Caudate nucleus (tissue), 63 donors: ENCODE measurements at places on chromosomes 16 and 17.
A peak's percentile ranks its signal among the peaks of the same experiment; 100 is the strongest.

DNA sequence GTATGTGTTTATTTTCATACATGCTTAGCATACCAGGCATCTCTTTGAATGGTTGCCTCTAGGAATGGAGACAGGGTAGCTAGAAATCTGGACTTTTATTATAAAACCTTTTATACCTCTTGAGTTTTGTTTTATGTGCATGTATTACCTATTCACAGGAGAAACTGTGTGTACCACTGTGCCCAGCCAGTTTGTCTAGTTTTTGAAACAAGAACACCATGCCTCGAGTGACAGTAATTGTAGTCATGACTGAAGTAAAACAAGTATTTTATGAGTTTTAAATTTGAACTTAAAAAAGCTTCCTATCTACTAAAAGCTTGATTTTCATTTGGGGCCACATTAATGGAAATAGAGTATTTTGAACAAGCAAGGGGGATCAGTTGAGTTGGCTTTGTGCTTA, 57.4 kb downstream of the SNTB2 start:
- no peak for DNase-seq

GRCh38 chr17:80380555-80381002, 34.4 kb upstream of the ENDOV start:
- DNase-seq = no peak

- no peak for DNase-seq
These were observed 24.5 kb downstream of the GPR142 start for GRCh38 chr17:74391771-74392170.

DNA sequence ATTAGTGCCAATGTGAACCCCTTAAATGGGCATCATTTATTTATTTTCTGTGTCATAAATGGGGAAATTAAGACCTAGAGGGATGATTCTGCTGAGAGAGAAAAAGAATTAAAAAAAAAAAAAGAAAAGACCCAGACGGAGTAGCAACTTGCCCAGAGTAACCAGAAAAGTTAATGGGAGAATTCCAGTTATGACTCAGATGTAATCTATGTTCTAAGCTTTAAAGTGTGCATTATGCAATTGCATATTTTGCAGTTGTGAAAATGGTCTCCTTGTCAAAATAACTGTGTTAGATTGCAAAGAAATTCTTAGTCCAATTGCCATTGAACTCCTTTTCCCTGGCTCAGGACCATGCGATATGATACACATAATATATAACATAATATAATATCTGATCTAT, 38.6 kb upstream of the TBX2 start:
- no peak for DNase-seq

GRCh38 chr17:78349891-78350642, 9.8 kb downstream of the SOCS3 start:
- DNase-seq = no peak

- DNase-seq = no peak
These were observed 54.8 kb downstream of the TOM1L2 start for GRCh38 chr17:17917394-17917793.

GRCh38 chr17:67718325-67718941, 697 bp downstream of the NOL11 start:
- peak; percentile 37 for DNase-seq

GRCh38 chr17:60391471-60392041, 377 bp downstream of the USP32 start:
- DNase-seq = no peak

GRCh38 chr16:4904108-4904941, 32.6 kb downstream of the PPL start:
- DNase-seq = no peak

- no peak for DNase-seq
These were observed 208.9 kb downstream of the CDH13 start for GRCh38 chr16:82835487-82836155.

DNA sequence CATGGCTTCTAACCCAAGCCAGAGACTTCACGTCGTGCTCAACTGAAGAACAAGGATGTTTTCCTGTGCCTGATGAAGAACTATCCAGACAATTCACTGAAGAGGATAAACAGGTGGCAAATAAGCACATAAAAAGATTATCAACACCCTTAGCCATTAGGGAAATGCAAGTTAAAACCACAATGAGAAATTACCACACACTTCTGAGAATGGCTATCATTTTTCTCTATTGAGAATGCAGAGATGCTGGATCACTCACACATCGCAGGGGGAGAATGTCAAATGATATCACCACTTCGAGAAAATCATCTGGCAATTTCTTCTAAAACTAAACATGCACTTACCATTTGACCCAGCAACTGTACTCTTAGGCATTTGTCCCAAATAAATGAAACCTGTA, 162.8 kb downstream of the IRX3 start:
- no peak for DNase-seq

- DNase-seq = no peak
These were observed 23.9 kb downstream of the HSD11B2 start for GRCh38 chr16:67454852-67455251.

DNA sequence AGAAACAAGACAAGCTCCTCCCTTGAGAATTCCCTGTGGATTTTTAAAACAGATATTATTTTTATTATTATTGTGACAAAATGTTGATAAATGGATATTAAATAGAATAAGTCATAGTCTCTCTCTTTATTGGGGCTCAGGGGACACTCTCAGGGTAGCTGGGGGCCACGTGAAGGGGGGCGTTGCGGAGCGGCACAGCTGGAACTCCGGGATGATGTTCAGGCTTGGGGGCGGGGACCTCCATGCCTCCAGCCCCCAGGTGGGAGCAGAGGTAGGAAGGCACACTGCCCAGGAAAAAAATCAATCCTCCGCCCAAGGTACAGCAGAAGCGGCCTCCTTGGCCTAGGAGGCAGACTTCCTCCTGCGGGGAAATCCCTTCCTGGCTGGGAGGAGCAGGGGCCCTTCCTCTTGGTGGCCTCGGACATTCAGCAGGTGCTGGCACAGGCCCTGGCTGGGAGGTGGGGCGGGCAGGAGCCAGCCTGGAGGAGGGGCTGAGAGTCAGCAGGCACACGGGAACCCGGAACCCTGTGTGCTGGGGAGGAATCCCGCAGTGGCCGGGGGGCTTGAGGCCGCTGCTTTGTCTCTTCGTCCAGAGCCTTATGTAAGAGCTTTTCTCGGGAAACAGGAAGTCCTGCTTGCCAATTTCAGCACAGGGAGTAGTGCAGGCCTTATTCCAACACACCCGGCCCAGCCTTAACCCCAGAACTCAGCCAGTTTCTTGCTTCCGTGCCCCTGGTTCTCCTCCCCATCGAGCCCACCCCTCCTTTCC, 591 bp upstream of the TNFSF13 start:
- DNase-seq = no peak

GRCh38 chr16:83306961-83307593, 500.7 kb upstream of the HSBP1 start:
- no peak for DNase-seq

GRCh38 chr16:13883881-13884280, 36.1 kb upstream of the ERCC4 start:
- no peak for DNase-seq

GRCh38 chr16:50257876-50258275, 8.5 kb upstream of the ADCY7 start:
- DNase-seq = no peak

DNA sequence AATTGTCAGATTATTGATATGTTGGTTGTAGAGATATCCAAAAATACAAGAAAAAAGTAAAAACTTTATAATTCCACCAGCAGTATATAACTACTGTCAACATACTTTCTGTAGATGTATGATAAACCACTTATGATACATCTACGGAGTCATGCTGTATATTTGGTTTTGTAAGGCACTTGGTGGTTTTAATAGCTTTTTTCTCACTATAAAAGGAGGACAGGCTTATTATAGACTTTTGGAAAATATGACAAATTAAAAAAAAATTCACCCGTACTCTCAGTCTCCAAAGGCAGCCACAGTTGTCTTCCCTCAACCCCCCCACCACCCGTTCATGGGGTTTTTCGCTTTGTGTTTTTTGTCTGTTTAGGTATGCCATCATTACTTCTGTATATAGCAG, 14.8 kb downstream of the RAI1 start:
- no peak for DNase-seq

- DNase-seq = no peak
These were observed 18.2 kb downstream of the PCTP start for GRCh38 chr17:55768936-55769624.

DNA sequence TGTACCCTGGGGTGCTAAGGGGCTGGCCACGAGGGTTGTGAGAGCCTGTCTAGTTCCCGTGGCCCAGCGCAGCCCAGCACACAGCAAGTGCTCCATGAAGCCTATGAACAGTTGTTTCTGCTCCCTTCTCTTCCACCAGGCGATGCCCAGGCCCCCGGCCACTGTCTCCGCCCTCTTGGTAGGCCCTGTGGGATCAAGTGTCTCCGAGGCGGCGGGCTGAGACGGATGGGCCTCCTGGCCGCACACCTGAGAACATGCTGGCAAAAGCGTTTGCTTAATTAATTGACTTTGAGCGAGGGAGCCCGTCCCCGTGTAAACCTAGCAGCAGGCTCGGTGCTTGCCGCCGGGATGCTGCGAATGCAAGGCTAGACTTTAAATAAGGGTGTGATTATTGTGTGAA, 129.7 kb upstream of the GSE1 start:
- DNase-seq = no peak

- no peak for DNase-seq
These were observed 50.3 kb upstream of the TOX3 start for GRCh38 chr16:52597073-52597771.

DNA sequence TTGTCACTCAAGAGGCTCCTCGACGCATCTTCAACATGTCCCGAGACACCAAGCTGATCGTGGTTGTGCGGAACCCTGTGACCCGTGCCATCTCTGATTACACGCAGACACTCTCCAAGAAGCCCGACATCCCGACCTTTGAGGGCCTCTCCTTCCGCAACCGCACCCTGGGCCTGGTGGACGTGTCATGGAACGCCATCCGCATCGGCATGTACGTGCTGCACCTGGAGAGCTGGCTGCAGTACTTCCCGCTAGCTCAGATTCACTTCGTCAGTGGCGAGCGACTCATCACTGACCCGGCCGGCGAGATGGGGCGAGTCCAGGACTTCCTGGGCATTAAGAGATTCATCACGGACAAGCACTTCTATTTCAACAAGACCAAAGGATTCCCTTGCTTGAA, 101.0 kb downstream of the HS3ST2 start:
- DNase-seq = no peak

GRCh38 chr17:76929601-76930000, 61.4 kb downstream of the MGAT5B start:
- no peak for DNase-seq

GRCh38 chr16:30609002-30609925, 925 bp downstream of the ZNF689 start:
- no peak for DNase-seq

- DNase-seq = no peak
These were observed 12.1 kb downstream of the CA5A start for GRCh38 chr16:87924041-87924810.

- no peak for DNase-seq
These were observed 97.6 kb downstream of the C16orf78 start for GRCh38 chr16:49471038-49471727.

GRCh38 chr17:64540118-64540776, 33.5 kb downstream of the CEP95 start:
- DNase-seq = no peak

GRCh38 chr17:17018612-17019429, 23.4 kb upstream of the MPRIP start:
- no peak for DNase-seq

DNA sequence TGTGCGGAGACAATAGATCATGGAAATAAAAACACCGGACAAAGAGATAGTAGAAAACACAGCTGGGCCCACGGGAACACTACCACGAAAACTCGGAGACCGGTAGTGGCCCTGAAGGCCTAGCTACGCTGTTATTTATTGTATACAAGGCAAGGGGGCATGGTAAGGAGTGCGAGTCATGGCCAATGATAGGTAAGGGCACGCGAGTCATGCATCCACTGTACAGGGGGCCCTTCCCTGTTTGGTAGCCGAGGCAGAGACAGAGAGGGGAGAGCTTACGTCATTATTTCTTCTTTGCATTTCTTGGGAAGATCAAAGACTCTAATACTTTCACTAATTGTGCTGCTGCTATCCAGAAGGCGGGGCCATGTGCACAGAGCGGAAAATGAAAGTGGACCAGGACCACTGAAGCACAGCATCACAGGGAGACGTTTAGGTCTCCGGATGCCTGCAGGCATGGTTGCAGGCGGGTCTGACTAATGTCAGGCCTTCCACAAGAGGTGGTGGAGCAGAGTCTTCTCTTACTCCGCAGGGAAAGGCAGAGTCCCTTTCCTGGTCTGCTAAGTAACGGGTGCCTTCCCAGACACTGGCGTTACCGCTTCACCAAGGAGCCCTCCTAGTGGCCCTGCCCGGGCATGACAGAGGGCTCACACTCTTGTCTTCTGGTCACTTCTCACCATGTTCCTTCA, 74.4 kb upstream of the ARL4D start:
- no peak for DNase-seq

- no peak for DNase-seq
These were observed 149.2 kb downstream of the MAF start for GRCh38 chr16:79451196-79451816.

GRCh38 chr16:80710918-80711317, 93.5 kb downstream of the CDYL2 start:
- DNase-seq = no peak

DNA sequence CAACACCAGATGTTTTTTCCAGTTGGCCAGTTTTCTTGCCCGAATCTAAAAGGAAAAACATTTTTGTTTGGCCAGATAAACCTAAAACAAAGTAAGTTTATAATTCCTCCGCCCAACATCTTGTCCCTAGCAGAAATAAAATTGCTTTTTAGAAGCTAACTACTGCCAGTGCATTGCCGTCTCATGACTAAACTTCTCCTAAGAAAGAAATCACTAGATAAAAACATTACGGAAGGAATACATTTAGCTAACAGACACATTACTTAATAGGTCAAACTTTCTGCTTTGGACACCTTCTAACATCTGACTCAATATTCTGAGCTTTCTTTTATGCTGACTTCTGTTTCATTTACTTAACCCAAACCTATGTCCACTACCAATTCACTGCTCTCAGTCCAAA, 36.2 kb downstream of the FBXL20 start:
- no peak for DNase-seq

GRCh38 chr17:79342376-79342775, 267.8 kb downstream of the ENGASE start:
- DNase-seq = no peak

DNA sequence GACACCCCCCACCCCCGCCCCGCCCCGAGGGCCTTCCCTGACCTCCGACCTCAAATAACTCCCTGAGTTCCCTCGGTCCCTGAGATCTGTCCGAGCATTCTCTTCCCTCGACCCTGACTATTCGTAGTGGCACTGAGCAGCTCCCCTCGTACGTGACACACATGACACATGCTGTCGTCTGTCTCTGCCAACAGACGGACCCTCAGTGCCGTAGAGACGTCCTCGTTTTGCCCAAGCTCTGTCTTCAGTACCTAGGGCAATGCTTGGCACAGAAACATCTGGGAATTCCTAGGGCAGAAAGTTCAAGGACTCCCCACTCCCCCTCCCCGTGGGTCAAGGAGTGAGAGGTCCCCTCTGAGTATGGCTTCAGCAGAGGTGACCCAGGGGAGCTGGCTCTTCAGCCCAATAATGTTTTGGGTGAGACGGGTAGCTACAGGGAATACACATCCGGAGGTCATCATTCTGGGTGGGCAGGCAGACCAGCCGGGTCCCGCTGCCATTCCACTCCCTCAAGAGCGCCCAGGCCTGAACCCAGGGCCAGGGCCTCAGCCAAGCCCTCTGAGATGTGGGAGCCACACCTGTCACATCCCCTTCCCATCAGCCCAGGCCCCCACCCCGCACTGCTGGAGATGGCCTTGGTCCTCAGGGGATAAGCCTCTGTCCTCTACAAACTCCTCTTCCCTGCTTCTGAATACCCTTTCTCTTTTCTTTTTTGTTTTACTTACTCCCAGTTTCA, 671 bp upstream of the FADS6 start:
- no peak for DNase-seq
